ENCODE measurements at places on chromosomes 5 and 9. TPM values are rescaled to one million over a fixed set of nuclear protein-coding genes. Genes with fewer than 3 reads are reported as not detected.

DNA sequence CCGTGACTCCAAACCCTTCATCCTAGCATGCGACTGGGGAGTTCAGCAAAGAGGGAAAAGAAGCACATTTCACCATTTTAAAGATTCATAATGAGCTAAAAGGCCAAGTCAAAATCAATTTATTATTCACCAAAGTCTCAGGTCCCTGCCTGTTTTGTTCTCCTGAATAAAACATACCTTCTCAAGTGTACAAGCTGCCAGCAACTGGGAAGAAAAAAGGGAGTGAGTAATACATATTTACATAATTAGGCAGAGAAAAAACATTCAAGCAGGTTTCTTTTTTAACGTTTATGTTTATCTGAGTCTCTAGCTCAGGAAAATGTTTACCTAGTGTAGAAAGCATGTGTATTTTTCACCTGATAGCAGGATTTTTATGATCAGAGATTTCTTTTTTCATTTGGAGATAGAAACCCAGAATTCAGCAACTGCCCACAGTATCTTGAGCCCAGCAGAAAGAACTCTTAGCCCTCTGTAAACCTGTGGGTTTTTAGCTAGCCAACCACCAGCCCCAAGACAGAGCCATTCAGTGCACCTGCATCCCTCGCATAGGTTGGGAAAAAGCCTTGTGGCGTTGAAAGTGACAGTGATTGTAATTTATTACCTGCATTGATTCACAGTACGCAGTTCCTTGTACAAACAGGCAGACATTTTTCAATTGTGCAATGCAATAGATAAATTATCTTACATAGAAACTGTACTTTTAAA, 117.9 kb upstream of the GRIA1 start:
- no peaks in the 10 kb centered on the region for H3K27me3 ChIP-seq
- H3K4me3 ChIP-seq, result no peak overlapping the region
- H3K4me1 ChIP-seq, result no peaks in the 10 kb centered on the region
- no peaks in the 10 kb centered on the region for H3K36me3 ChIP-seq
- DNase-seq, result no peak
- H3K27ac ChIP-seq, result no peak overlapping the region

- DNase-seq, result no peak
- H3K27me3 ChIP-seq, result no peaks in the 10 kb centered on the region
- no peak overlapping the region for H3K4me3 ChIP-seq
- no peaks in the 10 kb centered on the region for H3K36me3 ChIP-seq
- no peak overlapping the region for H3K27ac ChIP-seq
- no peaks in the 10 kb centered on the region for H3K4me1 ChIP-seq
These were observed 17.8 kb downstream of the SH3TC2 start for GRCh38 chr5:149045089-149045460.

DNA sequence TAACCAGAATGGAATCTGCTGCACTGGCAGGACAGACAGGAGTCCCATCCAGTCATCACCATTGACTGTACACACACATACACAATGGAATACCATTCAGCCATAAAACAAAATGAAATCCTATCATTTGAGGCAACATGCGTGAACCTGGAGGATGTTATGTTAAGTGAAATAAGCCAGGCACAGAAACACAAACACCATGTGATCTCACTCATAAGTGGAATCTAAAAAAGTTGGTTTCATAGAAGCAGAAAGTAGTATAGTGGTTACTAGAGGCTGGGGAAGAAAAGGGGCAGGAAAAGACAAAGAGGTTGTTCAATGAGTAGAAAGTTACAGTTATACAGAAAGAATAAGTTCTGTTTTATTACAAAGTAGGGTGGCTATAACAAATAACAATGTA, 884.0 kb upstream of the ACO1 start:
- no peak for DNase-seq
- H3K36me3 ChIP-seq, result no peaks in the 10 kb centered on the region
- no peak overlapping the region for H3K4me3 ChIP-seq
- H3K27me3 ChIP-seq, result no peaks in the 10 kb centered on the region

DNA sequence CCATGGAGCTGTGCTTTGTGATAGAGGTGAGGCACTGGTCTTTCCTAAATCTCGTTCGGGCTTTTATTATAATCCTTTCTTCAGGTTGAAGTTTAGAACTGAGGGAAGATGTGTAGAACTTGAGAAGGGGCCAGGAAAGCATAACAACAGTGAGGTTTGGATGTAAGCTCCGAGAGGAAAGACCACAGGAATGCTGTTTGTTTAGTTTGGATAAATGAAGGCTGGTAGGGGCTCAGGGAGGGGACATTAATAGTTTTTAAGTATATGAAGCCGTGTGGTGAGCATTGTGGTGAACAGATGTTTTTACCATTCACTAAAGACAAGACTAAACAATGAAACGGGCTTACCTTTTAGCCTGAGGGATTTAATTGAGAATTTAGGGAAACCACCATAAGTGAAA, 130.8 kb downstream of the ARHGAP26 start:
- H3K4me3 ChIP-seq, result no peak overlapping the region
- no peaks in the 10 kb centered on the region for H3K27me3 ChIP-seq
- H3K36me3 ChIP-seq, result no peaks in the 10 kb centered on the region
- H3K4me1 ChIP-seq, result peaks cover 10% of the 10 kb centered on the region

- H3K36me3 ChIP-seq, result no peaks in the 10 kb centered on the region
- no peak overlapping the region for H3K4me3 ChIP-seq
- no peaks in the 10 kb centered on the region for H3K27me3 ChIP-seq
These were observed 205.2 kb downstream of the CAAP1 start for GRCh38 chr9:26687421-26687820.

DNA sequence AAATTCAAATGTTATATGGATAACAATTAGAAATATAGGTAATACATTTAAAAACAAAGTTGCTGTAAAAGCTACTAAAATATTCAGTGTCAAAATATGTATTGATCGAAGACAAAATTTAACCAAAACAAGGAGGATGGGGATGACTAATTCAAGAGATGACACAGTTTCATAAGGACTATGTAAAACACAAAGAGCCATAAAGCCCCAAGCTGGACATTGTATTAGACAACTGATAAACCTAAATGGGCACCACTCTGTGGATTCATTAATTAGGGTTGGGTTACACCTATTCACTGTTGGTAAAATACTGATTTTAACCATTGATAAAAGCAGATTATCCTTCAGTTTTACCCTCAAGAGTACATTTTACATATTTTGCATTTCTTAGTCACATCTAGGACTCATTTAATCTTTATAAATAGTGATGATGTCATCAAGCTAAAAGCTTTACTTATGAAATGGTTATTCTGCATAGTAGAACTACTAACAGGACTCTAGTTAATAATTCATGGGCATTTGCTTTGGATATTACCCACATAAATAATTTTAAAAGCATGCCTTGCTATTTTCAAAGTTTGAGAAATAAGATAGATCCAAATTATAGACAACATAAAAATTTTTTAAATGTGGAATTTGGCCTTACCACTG, 13.7 kb downstream of the TUT7 start:
- no peaks in the 10 kb centered on the region for H3K36me3 ChIP-seq
- no peak overlapping the region for H3K27ac ChIP-seq
- H3K27me3 ChIP-seq, result no peaks in the 10 kb centered on the region

The KLHL3 gene
- 6.0 TPM for total RNA-seq
